IMR-90 (cell line): ENCODE measurements at places on chromosomes 11 and 22. TPM values are rescaled to one million over a fixed set of nuclear protein-coding genes. Genes with fewer than 3 reads are reported as not detected.

TRIM49C gene
- total RNA-seq: not detected in 2 replicates

SCGB1C1 gene
- total RNA-seq: not detected in 2 replicates

C11orf16 gene
- not detected in 2 replicates for total RNA-seq

NXPE4 gene
- not detected in 2 replicates for total RNA-seq

DNA sequence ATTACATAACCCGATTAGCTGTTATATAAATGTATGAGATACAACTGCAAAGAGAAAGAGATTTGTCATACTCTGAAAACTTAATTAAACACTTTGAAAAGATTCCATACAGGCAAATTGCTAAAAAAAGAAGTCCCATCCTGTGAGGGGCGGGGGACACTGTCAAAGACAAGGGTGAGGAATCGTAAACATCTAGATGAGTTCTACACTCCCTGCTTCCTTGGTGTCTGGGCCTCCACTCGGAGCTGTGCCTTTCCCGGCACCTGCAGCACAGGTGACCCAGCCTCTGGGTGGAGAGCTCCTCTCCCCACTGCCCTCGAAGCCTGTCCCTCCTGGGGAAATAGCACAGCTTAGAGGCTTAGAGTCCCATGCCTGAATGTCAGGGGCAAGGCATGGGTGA lies 69.2 kb upstream of the CRYBB3 start:
- H3K36me3 ChIP-seq: no peaks in the 10 kb centered on the region
- no peak for DNase-seq

DNA sequence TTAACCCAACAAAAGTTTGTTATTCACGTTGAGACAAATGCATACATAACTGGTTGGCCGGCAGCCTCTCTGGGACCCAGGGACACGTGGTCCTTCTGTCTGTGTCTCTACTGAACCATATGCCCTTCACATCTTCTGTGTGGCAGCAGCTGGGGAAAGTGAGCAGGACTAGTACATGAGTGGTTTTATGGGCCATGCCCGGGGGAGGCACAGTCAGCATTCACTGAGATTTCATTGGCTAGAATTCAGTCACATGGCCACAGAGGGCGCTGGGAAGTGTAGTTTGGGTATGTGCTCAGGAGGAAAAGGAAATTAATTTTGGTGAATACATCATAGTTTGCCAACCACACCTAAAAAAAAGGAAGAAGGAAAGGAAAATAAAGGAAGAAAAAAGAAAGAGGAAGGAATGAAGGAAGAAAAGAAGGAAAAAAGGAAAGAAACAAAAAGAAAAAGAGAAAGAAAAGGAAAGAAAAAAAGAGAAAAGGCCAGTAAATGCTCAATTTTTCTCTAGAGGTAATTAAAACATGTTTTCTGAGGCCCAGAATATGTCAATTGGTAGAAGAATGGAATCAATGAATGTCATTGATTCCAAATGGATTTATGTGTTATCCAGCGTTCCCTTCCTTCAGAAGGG lies 55.9 kb upstream of the KIRREL3 start:
- no peak overlapping the region for H3K27ac ChIP-seq
- H3K4me1 ChIP-seq: no peaks in the 10 kb centered on the region
- peaks cover 46% of the 10 kb centered on the region for H3K27me3 ChIP-seq

GRCh38 chr11:66277471-66278362 lies at the start of gene CNIH2:
TSS of gene CNIH2 (plus strand) at chr11:66278175. CDS start at chr11:66278457, 282 bp downstream.
- H3K4me3 ChIP-seq: peak within 1 kb of the TSS; percentile 38
- no peak for DNase-seq
- peaks cover 5% of the 10 kb centered on the region; the same call in 1 of the 2 replicates for H3K4me1 ChIP-seq
- no peaks in the 10 kb centered on the region; the same call in 1 of the 2 replicates for H3K27me3 ChIP-seq
- peaks cover 35% of the 10 kb centered on the region for H3K36me3 ChIP-seq
